ENCODE measurements at places on chromosomes 16 and 17.

GRCh38 chr17:48747445-48748363 is 19.2 kb upstream of the HOXB13 start:
- DNase-seq = no peak

DNA sequence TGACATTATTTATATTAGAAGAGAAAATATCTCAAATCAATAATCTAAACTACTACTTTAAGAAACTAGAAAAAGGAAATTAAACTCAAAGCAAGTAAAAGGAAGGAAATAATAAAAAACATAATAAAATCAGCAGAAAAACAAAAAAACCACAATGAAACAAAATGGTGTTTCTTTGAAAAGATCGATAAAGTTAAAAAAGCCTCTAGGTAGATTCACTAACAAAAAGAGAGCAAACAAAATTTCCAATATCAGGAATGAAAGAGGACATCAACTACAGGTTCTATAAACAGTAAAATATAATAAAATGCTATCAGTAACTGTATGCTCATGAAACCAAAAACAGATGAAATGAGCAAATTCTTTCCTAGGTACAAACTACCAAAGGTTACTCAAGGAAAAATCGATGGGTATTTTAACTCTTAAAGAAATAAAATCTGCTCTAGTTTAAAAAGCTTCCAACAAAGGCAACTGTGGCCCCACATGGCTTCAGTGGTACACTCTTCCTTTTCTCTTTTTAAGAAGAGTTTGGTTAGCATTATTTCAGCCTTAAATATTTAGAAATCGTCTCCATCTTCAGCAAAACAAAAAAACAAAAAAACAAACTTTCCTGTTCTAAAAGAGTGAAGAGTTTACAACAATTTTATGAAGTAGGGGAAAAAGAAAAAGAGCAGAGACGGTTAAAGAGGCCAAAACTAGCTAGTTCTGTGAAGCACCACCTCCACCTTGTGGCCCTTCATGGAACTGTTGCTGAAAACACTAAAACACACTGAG is 102.2 kb downstream of the TRIM37 start:
- DNase-seq = peak; percentile 15

DNA sequence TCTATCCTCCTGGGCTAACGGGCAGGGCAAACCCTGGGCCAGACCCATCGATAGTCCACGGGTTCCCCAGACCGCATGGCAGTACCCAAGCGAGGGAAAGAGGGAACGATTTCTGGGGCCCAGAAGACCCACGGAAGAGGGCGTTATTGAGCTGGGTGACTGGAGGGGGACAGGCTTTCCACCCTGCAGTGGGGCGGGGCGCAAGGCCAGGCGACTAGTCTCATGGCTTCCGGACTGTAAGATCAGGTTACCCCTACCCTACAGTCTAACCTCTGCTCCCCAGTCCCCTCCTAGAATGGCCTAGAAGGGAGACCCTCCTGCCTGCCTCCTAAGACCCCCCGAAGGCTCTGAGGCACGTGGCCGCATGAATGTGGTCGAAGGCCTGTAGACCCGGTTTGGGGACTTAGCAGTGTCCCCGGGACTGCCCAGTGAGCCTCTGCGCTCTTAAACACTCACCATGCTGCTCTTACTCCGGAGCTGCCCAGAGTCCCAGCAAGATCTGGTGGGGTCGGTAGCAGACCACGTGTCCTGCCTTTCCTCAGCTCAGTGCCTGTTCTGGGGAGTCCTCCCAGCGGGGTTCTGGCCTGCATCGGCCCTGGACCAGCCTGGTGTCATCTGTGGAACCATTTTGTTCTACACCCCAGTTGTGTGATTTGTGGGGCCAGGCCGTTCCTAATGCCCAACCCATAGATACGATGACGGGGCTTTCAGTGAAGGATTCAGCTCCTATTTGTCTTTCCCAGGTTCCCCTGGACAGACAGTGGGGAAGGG is 13.2 kb upstream of the AURKB start:
- DNase-seq = no peak

DNA sequence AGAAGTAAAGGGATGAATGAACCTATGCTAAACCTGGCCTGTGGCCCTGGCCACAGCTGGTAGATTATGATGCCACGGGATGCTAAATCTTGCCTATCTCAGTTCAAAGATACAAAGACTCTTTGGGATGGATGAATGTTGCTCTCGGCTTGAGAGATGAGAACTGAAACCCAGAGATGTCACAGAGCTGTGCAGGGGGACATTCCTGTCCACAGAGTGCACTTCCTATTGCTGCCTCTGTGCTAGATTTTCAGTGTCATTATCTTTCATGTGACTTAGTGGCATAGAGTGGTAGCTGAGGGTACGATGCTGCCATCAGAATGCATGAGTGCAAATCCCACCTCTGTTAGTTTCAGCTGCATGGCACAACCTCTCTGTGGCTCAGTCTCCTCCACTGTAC is 2.3 kb upstream of the MT1M start:
- DNase-seq = no peak

DNA sequence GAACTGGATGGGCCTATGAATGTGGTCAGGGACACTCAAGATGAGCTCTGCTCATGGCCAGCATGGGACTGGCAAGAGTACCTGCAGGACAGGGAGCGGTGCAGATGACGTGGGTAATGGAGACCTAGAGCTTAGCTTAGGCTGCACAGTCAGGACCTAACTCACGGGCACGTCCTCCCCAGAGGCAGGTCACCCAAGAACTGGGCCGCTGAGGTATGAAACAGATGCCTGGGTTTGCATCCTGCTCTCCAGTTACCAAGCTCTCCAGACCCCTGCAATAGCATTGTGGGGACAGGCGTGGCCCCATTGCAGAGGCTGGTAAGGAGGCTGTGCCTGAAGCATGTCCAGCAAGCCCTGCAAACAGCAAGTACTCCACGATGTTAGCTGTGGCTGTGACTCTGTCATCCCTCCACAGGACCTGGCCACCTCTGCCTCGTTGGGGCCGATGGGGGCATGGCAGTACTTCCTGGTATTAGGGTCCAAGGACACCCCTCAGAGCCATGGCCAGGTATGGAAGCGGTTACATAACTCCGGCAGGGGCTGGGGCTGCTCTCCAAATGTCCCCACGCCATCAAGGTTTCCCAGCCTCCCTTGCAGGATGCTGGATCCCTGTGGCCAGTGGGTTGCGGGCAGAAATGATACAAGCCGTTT is 37.5 kb upstream of the RBFOX3 start:
- no peak for DNase-seq

All from activated T-helper 1 cell treated with anti-CD3 and anti-CD28 coated beads, Interleukin-2, amount 50 U/mL, for 16 hours (primary cell).